ENCODE measurements at places on chromosomes 2 and 18.
A peak's percentile ranks its signal among the peaks of the same experiment; 100 is the strongest.

- no peak for DNase-seq
Observed at GRCh38 chr18:51952844-51953243, 387.2 kb upstream of the DCC start.

DNA sequence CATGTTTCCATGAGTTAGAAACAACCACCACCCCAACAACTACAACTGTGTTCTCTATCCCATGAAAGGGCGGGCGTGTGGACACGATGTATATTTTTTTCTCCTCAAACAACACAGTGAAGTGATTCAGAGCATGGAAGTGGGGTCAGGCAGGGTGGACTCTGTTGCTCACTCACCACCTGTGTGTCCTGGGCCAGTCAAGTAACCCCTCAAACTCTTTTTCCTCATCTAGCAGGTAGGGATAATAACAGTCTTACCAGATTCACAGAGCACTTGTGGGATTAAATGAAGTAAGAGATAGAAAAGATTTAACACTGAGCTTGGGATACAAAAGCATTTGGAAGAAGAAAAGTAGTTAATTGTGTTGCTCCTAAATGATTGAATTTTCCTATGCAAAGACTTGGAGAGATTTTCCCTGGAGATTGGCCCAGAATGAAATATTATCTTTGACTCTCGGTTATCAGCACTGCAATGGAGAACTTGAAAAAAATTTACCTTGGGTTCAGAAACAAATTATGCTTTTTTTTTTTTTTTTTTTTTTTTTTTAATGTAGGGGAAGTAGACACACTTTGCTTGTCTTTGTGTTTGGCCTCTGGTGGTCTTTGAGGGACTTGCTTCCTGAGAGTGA is 161.9 kb upstream of the EPAS1 start:
- peak; percentile 62 for DNase-seq

DNA sequence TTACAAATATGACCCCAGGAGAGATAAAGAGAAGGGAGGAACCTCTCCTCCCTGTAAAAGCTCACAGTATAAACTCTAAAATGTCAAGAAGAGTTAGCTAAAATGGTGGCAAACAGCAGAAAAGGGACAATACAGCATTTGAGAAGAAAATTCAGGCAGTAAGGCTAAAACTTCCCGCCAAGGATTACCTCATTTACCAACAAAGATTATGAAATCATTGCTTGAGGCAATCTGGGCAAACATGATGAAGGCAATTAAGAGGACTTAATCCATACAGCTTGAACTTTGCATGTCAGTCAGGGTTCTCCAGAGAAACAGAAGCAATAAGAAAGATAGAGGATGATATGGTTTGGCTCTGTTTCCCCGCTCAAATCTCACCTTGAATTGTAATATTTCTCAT is 81.4 kb downstream of the CMPK2 start:
- DNase-seq, result no peak

GRCh38 chr2:101146535-101146934 is 4.6 kb downstream of the TBC1D8 start:
- DNase-seq, result no peak

GRCh38 chr18:70423988-70424387 is 135.1 kb downstream of the SOCS6 start:
- peak; percentile 24 for DNase-seq

DNA sequence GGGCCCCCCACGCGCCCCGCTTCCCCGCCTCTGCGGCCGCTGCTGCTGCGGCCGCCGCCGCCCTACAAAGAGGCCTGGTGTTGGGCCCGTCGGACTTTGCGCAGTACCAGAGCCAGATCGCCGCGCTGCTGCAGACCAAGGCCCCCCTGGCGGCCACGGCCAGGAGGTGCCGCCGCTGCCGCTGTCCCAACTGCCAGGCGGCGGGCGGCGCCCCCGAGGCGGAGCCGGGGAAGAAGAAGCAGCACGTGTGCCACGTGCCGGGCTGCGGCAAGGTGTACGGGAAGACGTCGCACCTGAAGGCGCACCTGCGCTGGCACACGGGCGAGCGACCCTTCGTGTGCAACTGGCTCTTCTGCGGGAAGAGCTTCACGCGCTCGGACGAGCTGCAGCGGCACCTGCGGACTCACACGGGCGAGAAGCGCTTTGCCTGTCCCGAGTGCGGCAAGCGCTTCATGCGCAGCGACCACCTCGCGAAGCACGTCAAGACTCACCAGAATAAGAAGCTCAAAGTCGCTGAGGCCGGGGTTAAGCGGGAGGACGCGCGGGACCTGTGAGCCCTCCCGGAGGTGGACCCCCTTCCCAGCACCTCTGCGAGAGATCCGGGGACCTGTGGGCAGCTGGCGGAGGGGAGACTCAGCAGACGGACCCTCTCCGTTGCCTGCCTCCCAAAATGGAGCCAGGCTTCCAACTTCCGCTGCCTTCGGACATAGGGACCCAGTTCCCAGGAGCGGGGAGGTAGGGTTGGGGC is 1.9 kb downstream of the SP5 start:
- peak; percentile 53 for DNase-seq

DNA sequence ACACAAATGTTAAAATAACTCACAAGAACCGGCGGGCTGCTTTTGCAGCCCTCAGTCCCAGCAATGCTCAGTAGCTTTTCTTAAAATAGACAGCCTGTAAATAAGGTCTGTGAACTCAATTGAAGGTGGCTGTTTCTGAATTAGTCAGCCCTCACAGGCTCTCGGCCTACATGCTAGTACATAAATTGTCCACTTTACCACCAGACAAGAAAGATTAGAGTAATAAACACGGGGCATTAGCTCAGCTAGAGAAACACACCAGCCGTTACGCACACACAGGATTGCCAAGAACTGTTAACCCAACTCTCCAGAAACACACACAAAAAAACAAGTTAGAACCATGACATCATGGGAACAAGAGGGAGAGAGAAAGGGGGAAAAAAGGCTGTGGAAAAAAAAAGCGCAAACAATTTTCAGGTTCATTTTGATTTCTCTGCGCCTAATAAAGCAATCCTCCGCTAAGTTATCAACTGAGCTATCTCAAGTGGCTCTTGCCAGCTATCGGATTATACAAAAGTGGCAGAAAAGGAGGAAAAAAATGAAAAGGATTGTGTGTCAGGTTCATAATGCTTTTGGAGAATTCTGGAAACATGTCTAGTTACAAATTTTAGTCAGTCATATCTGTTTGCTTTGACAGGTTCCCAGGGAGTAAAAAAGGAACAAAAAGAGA is 89.1 kb downstream of the ZEB2 start:
- DNase-seq, result no peak

- peak; percentile 71 for DNase-seq
Observed at GRCh38 chr18:76450452-76451395, 44.3 kb downstream of the ZNF516 start.

GRCh38 chr2:177520324-177520723 is 127.8 kb downstream of the AGPS start:
- DNase-seq, result no peak

DNA sequence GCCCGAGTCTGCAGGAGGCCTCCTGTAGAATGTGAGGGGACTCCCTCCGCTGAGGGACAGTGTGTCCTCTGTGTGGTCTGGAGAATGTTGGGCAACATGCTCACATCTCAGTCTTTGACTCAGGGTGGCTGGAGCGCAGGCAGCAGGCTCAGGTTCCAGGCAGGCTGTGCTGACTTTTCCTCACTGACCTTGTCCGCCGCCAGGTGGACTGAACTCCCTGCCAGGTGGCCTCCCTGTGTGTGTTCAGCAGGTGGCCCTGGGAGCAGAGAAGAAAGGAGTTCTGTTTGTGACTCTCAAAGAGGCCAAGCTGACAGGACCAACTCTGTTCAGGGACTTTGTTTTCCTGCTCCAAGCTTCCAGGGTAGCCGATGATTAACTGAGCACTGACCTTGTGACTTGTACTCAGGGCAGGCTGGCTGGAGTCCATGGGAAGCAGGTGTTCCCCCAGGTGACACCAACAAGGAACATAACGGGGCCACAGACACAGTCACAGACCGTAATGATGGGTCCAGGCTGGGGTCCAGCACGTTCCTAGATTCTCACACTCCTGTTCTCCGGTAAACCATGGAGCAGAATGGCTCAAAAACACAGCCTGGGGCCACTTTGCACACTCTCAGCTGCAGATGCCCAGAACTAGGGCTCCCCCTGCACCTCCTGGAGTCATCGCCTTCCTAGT is 439.8 kb downstream of the RNF144A start:
- DNase-seq, result no peak

DNA sequence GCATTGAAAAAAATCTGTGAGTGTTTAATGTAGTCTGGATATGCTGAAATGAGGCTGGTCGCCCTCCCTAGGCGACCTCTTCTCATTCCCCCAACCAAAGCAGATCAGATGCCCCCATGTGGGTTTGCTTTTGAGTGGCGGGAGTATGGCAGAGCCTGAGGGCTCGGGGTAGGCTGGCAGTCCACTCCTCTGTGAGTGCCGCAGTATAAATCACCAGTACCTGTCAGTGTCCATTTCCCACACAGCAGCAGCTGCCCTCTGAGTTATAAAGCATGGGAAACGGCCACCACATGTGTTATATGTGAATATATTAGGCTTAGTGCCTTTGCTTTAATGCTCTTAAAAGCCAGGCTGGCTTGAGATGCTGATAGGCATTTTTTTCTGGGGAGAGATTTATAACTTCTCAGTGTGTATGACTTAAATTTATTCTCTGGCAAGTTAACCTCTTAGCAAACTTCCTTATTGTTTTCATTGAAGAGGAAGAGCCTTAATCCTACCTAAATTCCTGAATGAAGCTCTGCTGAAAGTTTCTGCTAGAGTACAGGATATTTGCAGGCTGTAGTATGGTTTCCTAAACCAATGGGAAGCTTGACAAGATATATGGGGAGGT is 3.8 kb downstream of the DCC start:
- DNase-seq, result no peak

DNA sequence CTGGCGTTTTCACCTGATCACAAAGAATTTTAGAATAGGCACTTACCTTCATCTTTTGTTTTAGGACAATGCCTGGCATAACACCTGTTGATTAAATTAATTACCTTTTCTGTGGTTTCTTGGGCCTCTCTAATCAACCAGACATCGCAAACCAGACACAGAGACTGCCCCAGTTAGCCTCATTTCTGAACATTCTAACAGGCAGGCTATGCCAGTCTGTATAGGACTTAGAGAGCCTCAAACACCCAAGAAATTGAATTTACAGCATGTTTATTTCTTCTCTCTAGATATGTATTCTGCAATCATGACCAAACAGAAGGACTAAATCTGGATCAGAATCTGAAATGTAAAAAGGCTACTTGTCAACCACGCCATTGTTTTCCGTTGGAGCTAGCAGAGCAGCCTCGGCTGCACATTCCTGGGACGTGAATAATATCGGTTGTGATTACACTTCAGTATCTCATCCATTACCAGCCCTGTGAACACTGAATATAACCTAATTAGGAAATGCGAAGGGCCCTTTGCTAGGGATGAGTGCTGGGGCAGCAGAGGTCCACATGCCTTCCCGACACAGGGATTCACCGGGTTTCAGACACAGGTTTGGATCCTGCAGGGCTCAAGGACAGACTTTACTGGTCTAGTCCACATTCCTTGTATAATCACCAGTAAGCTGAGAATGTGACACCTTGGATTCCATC is 17.5 kb upstream of the CDC42EP3 start:
- DNase-seq, result peak; percentile 21

- DNase-seq, result no peak
Observed at GRCh38 chr2:235979037-235979436, 189.1 kb downstream of the GBX2 start.

DNA sequence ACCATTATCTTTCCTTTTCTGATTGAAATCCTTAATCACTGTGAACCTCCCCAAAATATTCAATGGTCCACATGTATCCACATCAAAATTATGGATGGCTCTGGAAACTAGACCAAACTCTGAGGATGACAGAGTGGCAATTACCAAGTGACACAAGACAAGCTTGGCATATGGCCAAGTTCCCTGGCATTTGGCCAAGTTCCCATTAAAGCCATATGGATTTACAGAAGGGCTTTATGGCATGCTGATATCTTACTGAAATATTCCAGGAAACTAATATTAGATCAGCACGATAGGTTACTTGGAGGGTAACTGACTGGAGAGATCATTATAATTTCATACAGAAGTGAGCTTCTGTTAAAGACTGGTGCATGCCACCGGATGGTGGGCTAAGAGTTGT is 21.9 kb upstream of the CERS6 start:
- DNase-seq, result peak; percentile 69
